Spinal cord (tissue), 10 donors: ENCODE measurements at places on chromosomes 3 and 15. TPM values are rescaled to one million over a fixed set of nuclear protein-coding genes. Genes with fewer than 3 reads are reported as not detected.

RSL24D1 gene
- 81.3 TPM for total RNA-seq

TBC1D23 gene
- 82.1 TPM for total RNA-seq

FBXL2 gene
- 48.3 TPM for total RNA-seq

GALNT15 gene
- total RNA-seq = 10.4 TPM

- no peaks in the 10 kb centered on the region for H3K4me1 ChIP-seq
- no peaks in the 10 kb centered on the region for H3K36me3 ChIP-seq
- no peak for DNase-seq
- no peak overlapping the region for H3K27ac ChIP-seq
- no peak overlapping the region for H3K4me3 ChIP-seq
Measured at GRCh38 chr3:159911664-159912037, 77.0 kb upstream of the IL12A start.

- no peaks in the 10 kb centered on the region for H3K4me1 ChIP-seq
- no peak for DNase-seq
- no peak overlapping the region for H3K4me3 ChIP-seq
- H3K27ac ChIP-seq = no peak overlapping the region
- H3K27me3 ChIP-seq = no peaks in the 10 kb centered on the region
- H3K36me3 ChIP-seq = no peaks in the 10 kb centered on the region
Measured at GRCh38 chr3:140270329-140270728, 335.3 kb downstream of the CLSTN2 start.

DNA sequence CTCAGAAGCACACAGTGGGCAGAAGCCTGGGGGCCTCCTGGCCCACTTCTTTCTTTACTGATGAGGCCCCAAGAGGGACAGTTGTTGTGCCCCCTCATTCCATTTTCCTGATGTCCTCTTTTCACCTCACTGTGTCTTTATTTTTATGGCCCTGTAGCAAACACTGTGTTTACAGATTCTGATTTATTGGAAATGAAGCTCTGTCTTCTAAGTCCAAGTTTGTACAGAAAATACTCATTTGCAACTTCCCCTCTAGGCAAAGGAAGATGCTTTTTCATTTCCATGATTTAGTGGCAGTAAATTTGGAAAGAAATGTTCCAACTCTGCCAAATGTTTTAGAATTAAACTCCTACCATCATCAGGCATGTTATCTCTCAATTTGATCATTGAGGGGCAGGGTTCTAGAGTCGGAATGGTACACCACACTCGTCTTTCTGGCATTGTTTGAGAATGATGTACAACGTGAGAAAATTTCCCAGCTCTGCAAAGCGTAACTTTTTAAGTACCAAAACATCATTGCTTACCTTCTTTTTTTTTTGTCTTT is 129.7 kb downstream of the ARNT2 start:
- H3K4me1 ChIP-seq = peaks cover 3% of the 10 kb centered on the region
- no peak for DNase-seq
- peaks cover 11% of the 10 kb centered on the region for H3K36me3 ChIP-seq
- H3K4me3 ChIP-seq = no peak overlapping the region
- H3K27ac ChIP-seq = no peak overlapping the region

- peaks cover 13% of the 10 kb centered on the region for H3K4me1 ChIP-seq
Measured at GRCh38 chr15:51739061-51739712, 1.7 kb upstream of the LYSMD2 start.

GRCh38 chr3:98787181-98787580 is 24.0 kb downstream of the ST3GAL6 start:
- H3K27ac ChIP-seq = no peak overlapping the region
- no peaks in the 10 kb centered on the region for H3K27me3 ChIP-seq
- no peak overlapping the region for H3K4me3 ChIP-seq
- no peaks in the 10 kb centered on the region for H3K4me1 ChIP-seq
- no peaks in the 10 kb centered on the region for H3K36me3 ChIP-seq
- DNase-seq = no peak

- H3K36me3 ChIP-seq = no peaks in the 10 kb centered on the region
- no peak overlapping the region for H3K4me3 ChIP-seq
- no peaks in the 10 kb centered on the region for H3K27me3 ChIP-seq
- peaks cover 29% of the 10 kb centered on the region for H3K4me1 ChIP-seq
- no peak overlapping the region for H3K27ac ChIP-seq
Measured at GRCh38 chr15:66879531-66880368, 177.7 kb downstream of the SMAD6 start.

- H3K27ac ChIP-seq = no peak overlapping the region
- no peaks in the 10 kb centered on the region for H3K4me1 ChIP-seq
- H3K27me3 ChIP-seq = no peaks in the 10 kb centered on the region
- no peak overlapping the region for H3K4me3 ChIP-seq
- no peak for DNase-seq
Measured at GRCh38 chr3:5463991-5464390, 276.5 kb downstream of the EDEM1 start.
